ENCODE measurements at places on chromosomes 5 and 9.

- no peak for DNase-seq
These were observed 141.7 kb downstream of the SPOCK1 start for GRCh38 chr5:137357436-137357835.

DNA sequence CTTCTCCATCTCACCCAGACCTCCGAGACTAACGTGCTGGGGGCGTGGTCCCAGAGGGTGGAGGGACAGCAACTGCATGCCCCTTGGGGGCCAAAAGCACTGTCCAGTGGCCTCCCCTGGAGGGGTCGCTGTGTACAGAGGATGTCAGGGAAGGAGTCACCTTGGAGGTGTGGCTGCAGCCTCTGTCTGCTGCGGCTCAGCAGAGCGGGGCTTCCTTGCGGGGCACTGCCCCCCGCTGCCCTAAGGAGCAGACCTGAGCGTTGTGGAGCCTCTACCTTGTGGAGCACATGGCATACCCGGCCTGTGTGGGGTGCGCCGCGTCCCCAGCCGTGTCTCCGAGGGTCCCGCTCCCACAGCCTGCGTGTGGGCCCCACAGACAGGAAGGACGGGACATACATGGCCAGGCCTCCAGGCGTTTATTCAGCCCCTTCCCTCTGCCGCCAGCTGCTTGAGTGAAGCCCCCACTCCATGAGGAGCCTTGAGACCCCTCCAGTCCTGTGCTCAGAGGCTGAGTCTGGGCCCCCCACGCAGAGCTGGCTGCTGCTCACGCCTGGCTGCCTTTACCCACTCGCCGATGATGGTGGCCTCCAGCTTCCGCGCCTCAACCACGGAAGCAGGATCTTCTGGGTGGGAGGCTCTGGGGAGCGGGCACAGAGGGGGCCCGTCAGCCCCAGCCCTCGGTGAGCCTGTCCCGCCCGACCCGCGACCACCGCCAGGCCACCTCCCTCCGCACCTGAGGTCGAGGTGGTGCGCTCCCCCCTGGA, 4.2 kb downstream of the DPP7 start:
- no peak for DNase-seq

- DNase-seq = no peak
These were observed 143.5 kb upstream of the PPP1R2B start for GRCh38 chr5:156706631-156707030.

DNA sequence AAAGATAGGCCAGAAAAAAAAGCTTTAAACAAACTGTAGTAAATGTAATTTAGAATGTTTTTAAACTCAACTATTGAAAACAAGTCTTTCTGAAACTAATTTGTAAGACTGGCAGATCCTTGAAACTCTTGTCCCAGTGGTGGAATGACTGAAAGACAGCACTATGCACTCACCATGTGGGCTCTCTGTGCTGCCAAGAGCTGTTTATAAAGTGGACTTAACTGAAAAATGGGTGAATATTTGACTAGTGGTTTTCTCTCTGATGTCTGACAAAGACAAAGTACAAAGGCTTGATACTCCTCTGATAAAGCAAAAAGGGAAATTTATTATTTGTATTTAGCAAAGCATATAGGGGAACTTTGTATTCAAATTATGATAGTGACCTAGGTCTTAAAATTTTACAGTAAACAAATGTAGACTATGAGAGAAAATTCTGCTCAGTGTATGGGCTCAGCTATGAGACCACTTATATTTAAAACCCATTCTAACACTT, 635.4 kb downstream of the NR2F1-AS1 start:
- no peak for DNase-seq

- no peak for DNase-seq
These were observed 417.5 kb downstream of the EFNA5 start for GRCh38 chr5:107253246-107253645.

- DNase-seq = no peak
These were observed 213.9 kb upstream of the TBCA start for GRCh38 chr5:77990020-77990419.

DNA sequence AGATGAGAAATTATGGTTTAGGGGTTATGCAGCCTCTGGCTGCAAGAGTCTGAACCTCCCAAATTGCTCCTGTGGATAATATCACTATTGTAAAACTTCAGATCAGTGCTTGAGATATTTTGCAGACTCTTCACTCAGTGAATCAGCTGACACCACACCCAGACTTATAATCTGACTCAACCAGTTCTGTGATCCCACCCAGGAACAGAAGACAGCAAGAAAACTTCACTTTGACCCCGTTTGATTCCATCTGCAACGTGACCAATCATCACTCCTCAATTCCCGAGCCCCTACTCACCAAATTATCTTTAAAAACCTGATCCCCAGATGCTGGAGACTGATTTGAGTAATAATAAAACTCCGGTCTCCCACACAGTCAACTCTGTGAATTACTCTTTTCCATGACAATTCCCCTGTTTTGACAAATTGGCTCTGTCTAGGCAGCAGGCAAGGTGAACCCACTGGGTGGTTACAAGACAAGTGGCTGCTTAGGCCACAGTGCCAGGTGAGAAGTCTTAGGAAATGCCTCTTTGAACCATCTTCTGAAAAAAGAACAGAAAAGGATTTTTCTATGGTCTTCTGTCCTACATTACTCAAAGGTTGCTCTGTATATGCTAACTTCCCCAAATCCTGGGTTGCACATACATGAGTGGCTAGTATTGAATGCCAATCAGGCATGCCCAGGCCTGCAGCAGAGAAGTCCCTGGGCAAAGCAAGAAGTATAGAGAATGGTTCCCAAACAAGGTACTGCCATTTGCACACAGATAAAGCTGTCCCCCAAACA, 588.0 kb downstream of the PRELID2 start:
- DNase-seq = no peak

DNA sequence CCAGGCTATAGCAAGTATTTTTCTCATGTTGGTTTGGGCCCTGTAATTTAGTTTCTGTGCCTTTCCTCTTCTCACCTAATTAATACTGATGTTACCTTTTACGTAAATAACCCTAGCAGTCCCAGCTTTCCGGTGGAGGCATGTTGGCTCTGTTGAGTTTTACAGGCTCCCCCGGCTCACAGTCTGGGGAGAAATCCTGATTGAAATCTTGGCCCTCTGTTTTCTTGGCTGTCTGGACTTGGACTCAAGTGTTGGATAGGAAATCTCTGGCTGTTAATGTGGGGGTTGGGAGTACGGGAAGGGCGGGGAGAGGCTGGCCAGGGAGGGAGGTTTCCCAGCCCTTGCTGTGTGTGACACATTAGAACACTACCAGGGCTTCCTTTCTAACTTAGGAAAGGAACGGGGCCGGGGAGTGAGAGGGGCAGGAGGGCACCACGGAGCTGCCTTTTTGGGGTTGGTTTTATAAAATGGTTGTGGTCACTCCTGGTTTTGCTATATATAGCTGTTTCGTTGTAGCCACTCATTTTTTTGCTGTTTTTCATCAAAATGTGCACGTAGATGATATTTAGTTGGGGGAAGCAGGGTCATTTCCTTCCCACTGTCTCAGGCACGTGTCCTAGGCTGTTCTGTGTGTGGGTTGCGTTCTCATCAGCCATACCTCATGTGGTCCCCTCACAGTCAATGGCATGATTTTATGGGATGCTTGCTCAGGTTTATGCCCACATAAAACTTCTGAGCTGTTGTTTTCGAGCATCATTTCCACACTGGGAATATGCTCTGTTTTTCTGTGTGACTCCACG, 11.0 kb downstream of the TRIO start:
- no peak for DNase-seq

GRCh38 chr5:111353035-111353434, 128.9 kb downstream of the CAMK4 start:
- DNase-seq = no peak

GRCh38 chr5:34680896-34681295, 24.8 kb downstream of the RAI14 start:
- DNase-seq = no peak

- DNase-seq = no peak
These were observed 43.0 kb downstream of the FSTL4 start for GRCh38 chr5:133569347-133569746.

- no peak for DNase-seq
These were observed 46.7 kb upstream of the CPLX2 start for GRCh38 chr5:175824676-175825075.

DNA sequence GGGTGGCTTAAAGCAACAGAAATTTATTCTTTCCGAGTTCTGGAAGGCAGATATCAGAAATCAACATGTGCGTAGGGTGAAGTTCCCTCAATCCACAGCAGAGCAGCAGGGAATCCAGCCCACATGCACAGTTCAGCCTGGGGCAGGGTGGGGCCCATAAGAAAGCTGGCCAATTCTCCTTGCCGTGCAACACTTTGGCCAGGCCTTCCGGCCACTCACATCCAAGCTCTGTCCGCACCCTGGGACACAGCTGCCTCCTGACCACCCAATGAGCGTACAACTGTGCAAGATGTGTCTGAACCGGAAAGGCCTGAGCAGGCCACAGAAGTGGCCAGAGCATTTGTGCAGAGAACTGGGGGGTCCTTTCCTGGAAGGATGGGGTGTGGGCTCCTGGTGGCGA, 274.9 kb downstream of the GADD45G start:
- DNase-seq = no peak

- no peak for DNase-seq
These were observed 159.1 kb downstream of the CSNK1G3 start for GRCh38 chr5:123671042-123671441.
